NCI-H1092 (cell line): ENCODE measurements at places on chromosomes 6 and 20.

GRCh38 chr20:53794529-53795115 lies 201.0 kb upstream of the ZNF217 start:
- DNase-seq, result no peak

GRCh38 chr6:36826520-36827227 lies 12.6 kb downstream of the CPNE5 start:
- DNase-seq, result no peak

DNA sequence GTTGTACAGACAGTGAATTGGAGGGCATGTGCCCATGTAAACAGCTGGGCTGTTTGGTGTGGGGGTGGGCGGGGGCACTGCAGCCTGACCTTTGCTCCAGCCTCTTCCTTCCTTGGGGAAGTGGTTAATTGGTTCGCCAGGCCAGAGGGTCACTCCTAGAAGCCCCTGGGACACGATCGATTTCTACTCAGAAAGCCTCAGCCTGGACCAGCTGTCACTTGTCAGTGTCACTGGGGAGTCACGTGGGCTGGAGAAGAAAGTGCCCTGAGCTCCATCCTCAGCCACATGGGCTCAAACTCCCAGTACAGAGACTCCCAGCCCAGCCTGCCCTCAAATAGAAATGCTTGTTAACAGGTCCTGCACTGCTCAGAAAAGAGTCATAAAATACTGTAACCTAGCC lies 423.8 kb upstream of the SULF2 start:
- no peak for DNase-seq

DNA sequence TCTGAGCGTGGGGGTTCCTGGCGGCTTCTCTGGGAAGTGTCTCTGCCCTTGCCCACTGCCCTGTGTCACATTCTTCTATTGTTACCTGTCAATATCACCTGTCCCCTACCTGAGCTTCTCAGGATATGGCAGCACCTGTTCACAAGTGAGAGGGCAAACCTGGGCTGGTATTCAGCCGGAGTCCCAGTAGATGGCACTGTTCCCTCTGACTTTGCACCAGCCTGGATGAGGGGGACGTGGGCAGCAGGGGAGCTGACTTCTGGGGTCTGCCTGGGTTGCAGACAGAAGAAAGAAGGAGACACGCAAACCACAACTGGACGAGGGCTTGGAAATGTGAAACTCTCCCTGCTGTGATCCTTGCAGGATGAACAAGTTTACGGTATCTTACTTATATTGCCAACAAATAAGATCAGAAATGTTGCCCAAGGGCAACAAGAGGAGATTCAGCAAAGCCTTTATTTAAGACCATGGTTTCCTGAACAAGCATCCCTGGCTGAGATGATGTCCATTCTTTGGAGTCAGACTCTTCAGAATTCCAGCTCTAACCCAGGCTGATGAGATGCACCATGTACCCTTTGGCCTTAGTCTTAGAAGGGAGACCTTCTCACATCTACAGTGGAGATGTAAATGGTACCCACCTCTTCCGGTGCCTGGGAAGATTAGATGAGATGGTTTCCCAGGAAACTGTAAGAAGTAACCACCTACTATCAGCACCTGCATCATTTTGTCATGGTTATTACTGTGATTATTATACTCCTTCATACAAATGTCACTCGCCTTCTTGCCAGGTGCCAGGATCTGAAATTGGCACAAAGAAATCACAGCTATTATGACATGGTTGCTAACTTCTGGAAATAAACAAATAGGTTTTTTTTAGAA lies 400.0 kb upstream of the CDH4 start:
- DNase-seq, result peak; percentile 17

DNA sequence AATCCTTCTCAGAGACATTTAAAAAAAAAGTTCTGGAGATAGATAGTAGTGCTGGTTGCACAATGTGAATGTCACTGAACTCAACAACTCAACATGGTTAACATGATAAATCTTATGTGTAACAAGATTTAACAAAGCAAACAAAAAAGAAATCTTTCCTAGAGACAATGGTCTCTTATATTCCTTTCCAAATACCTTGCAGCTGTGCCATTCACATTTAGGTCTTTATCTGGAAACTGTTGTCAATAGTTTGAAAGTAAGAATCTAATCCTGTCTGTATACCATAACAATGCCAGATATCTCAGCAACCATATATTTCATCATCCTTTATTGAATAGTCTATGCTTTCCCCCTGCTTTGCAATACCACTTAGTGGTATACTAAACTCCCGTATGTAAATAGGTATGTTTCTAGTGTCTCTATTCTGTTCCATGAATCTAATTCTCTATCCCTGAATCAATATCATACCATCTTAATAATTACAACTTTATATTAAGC lies 2.1 kb downstream of the SERAC1 start:
- DNase-seq, result no peak

GRCh38 chr20:22426772-22427171 lies 157.6 kb downstream of the FOXA2 start:
- no peak for DNase-seq

DNA sequence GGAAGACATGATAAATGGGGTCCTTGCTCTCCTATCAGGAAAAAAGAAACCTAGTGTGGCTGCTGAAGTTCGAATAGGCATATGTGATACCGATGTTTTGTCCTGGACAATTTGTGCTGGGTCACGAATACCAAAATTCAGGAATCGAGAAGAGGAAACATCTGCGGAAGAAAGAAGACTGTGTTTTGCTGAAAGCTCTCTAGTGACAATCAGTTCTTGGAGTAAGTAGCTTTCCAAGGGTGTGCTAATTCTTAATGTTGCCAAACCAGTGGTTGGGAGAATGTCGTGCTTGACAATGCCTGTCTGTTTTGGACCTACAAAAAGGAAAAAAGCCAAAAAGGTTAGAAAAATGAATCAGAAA lies 956.1 kb downstream of the PHF3 start:
- no peak for DNase-seq

- DNase-seq, result no peak
Observed at GRCh38 chr6:39515006-39515405, 192.5 kb upstream of the KCNK16 start.

GRCh38 chr6:30127238-30128093 lies 8.5 kb upstream of the TRIM40 start:
- no peak for DNase-seq

DNA sequence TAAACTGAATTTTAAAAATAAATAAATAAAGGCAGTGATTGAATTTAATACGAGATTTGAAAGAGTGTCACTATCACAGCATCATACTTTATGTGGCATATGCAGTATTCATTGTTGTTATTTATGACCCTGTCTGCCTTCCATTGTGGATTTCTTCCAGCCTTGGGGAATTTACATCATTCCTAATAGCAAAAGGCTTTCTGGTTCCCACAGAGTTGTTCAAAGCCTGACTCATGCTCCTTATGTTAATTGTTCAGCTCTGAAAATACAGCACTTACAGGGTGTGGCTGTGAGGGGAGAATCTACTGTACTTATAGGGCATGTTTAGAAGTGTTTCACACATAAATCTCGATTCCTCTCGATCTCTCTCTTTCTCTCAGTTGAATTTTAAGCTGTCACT lies 54.4 kb downstream of the JAG1 start:
- DNase-seq, result no peak

DNA sequence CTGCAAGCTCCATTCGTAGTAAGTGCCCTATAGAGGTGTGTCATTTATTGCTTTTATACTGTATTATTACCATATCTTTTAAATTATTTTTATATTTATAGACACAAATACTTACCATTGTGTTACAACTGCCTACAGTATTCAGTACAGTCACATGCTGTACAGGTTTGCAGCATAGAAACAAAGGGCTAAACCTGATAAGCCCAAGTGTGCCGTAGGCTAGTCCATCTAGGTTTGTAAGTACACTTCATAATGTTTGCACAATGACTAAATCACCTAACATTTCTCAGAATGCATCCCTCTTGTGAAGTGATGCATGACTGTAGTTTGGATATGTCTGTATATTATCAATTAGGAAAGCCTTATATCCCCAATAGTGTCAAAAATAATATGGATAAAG lies 122.8 kb downstream of the CLVS2 start:
- no peak for DNase-seq

GRCh38 chr20:9635750-9636149 lies 121.4 kb downstream of the LAMP5 start:
- no peak for DNase-seq

DNA sequence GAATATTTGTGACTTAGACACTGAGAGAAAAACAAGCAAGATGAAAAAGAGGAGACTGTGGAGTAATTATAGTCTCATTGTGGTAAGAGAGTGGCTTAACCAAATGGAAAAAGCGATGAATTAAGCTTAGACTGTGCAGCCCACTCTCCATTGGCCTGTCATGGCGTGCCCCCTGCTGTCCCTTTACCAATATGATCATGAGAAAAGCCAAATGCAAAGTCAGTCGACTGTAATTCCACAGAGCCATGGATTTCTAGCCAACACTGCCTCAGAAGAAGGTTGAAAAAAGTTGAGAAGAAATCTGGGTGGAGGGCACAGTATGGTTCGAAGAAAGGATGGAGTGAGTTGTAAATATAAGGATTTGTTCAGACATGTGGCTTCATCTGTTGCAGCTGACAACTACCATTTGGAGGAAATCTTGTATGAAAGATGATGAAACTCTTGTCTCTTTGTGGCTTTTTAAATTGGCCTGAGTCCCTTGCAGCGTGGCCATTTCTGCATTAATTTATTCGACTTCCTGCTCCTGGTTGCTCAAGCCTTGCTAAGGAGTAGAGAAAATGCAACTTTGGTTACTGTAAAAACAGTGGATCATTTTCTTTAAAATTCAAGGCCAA lies 251.4 kb downstream of the DOK5 start:
- no peak for DNase-seq

GRCh38 chr6:7418238-7418905 lies 28.8 kb downstream of the RIOK1 start:
- no peak for DNase-seq

GRCh38 chr20:32010666-32011065 lies 428 bp downstream of the CCM2L start:
- no peak for DNase-seq

- DNase-seq, result no peak
Observed at GRCh38 chr20:31559704-31560093, 45.4 kb upstream of the ID1 start.

DNA sequence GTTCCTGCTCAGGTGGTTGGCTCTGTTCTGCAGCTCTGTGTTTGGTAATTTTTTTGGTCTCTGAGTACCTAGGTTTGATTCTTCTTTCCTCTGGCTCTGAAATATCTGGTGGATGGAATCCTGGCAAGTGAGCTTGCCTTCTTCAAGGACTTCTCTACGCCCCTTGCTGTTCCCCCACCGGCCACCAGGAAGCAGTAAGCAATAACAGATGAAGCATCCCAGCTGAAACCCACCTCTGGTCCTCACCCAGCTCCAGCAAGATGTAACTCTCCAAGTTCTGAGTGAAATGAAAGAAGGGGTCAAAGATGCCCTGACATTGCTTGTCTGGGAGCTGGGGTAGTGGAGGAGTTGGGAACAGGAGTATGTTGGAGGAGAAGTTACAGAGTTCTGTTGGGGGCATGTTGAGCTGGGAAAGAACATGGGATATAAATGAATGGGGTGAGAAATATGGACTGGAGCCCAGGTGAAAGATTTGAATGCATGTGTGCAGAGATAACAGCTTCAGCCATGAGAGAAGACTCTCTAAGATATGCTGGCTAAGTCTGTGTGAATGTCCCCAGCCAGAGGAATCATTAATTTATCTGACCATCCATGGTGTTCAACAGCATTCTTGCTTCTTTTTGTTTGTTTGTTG lies 51.3 kb upstream of the GLP1R start:
- DNase-seq, result peak; percentile 55

GRCh38 chr20:62740286-62741141 lies 31.9 kb downstream of the NTSR1 start:
- no peak for DNase-seq

DNA sequence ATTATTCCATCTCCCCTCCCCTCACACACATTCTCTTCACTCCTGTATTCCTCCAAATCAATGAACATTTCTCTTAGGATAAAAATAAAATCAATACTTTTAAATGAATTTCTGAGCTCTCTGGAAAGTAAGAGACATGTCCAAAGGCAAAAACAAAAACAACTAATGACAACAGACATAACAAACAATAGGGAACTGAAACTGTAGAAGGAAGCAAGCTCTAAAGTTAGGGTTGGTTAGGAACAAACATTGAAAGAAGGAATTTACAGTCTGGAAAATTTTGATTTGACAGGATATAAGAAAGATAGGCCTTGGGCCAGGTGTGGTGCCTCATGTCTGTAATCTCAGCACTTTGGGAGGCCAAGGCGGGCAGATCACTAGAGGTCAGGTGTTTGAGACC lies 17.5 kb upstream of the MYCT1 start:
- no peak for DNase-seq

DNA sequence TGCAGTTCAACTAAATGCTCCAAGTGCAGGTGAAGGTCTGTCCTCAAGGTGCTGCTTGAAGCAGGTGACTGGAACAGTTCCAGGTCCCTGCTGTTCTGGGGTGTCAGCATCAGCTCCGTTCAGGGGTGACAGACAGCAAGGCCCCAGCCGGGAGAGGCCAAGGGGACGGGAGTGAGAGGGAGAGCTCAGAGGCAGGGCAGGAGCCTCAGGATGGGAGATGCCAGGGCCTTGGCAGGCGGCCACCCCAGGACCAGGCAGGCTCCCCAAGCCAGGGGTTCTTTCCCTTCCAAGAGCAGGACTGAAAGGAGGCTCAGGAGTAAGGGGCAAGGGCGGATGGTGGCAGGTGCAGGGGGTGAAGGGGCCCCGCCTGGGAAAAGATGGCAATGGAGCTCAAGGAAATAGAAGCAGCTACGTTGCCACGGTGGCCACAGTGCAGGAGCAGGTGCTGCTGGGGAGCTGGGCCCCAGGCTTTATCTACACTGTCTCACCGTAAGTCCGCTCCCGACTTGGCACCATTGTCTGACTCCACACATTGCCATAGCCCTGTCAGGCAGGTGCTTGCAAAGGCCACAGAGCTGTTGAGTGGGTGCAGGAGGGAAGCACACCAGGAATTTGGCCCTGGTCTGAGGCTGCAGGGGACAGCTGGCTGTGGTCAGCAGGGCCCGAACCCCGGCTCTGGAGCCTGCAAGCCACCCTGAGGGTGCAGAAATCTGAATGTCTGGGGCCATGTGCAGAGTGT lies 43.1 kb downstream of the ERMARD start:
- DNase-seq, result peak; percentile 83

- no peak for DNase-seq
Observed at GRCh38 chr20:23417861-23418260, 3.4 kb downstream of the NAPB start.

DNA sequence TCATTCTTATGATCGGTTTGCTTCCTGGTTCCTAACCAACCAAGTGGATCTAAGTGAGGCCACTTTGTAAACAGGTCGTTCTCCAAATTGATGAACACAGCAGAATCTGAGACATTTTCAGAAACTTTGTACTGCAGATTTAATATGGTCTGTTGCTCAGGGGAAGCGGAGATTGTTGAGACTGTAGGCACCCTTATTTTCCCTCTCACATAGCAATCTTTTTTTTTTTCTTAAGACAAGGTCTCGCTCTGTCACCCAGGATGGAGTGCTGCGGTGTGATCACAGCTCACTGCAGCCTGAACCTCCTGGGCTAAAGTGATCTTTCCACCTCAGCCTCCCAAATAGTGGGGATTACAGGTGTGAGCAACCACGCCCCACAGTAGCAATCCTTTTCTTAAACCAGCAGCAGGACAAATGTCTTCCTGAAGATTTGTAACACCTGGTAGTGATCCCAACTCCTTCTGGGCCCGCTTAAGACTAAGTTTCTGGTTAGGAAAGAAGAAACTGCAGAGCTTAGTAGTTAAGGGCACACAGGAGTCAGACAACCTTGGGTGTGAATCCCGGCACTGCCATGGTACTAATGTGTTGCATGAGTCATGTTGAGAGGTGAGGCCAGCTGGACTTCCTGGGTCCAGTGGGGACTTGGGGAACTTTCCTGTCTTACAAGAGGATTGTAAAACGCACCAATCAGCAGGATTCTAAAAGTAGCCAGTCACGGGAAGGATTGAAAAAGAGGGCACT lies 48.4 kb upstream of the EZR start:
- DNase-seq, result no peak

GRCh38 chr20:63536241-63536977 lies 767 bp downstream of the PTK6 start:
- DNase-seq, result peak; percentile 28
